ENCODE measurements at places on chromosomes 4 and X. TPM values are rescaled to one million over a fixed set of nuclear protein-coding genes. Genes with fewer than 3 reads are reported as not detected.

MRPL1 gene
- 20.8 TPM for total RNA-seq

CTBP1 gene
- 235 TPM for total RNA-seq

ADGRG4 gene
- not detected for total RNA-seq

MSX1 gene
- 0.87 TPM for total RNA-seq

CLDN34 gene
- not detected for total RNA-seq

Measured in dermis lymphatic vessel endothelial cell (primary cell).